ENCODE measurements at places on chromosomes 6 and 20.
A peak's percentile ranks its signal among the peaks of the same experiment; 100 is the strongest.

DNA sequence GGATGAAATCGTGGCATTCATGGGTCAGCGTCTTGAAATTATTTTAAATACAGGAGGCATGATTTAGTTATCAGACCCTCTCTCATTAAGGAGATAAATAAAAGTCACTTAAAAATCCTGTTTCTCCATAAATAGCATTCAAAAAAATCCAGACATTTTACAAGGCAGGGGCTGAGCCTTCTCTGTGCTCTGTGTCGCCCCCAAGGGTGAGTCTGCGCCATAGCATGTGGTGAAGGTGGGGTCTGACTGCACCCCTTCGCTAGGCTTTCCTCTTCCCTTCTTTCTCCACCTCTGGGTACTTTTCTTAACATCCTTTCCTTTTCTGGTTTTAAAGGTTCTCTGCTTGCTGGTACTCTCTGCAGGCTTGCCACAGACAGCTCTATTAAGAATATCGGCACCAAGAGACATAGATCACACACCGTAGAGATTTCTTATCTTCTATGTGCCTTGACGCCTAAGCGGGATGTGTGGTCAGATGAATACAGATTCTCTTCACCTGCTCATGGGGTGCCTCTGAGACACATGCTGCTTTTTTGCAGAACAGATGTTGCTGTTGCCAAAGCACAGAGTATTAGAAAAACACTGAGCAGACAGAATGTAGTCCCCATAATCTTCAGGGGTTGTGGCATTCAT, 20.1 kb upstream of the FAM209A start:
- no peak for DNase-seq

GRCh38 chr20:40339661-40340449, 349.2 kb downstream of the MAFB start:
- no peak for DNase-seq

DNA sequence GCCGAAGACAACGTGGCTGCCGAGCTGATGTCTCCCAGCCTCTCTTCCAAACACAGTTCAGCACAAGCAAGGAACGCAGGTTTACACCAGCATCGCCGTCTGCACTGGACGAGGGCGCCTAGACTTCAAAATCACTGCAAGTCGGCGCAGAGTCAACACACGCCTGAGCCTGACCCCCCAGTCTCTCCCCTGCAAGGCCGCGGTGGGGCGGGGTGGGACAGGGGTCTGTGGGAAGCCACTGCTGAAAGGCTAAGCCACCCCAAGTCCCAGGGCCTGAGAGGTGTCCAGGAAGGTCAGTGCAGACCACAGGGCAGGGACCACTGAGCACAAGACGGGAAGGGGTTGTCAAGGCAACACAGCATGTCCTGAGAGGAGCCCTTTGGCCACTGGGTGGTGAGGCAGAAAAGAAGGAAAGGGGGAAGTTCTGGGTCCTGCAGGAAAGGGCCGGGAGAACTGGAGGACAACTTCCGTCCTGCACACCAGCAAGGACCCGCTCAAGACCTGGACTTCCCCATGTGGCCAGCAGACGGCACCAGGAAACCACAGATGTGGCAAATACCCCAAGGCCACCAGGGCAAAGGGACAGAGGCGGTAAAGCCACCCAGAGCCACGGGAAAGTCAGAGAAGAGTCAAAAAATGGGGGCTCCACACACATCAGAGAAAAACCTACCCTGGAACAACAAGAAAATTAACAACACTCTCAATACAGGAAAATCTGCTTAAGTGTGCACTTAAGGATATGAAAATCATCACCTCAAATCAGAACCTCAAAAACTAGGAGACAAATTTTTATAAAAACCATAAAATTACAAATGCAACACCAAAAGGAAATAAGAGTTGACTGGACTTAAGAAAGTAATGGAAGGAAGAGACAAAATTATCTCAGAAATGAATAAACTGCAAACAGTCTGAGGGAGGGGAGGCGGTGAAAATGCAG, 84.8 kb downstream of the TAF4 start:
- peak; percentile 25 for DNase-seq

DNA sequence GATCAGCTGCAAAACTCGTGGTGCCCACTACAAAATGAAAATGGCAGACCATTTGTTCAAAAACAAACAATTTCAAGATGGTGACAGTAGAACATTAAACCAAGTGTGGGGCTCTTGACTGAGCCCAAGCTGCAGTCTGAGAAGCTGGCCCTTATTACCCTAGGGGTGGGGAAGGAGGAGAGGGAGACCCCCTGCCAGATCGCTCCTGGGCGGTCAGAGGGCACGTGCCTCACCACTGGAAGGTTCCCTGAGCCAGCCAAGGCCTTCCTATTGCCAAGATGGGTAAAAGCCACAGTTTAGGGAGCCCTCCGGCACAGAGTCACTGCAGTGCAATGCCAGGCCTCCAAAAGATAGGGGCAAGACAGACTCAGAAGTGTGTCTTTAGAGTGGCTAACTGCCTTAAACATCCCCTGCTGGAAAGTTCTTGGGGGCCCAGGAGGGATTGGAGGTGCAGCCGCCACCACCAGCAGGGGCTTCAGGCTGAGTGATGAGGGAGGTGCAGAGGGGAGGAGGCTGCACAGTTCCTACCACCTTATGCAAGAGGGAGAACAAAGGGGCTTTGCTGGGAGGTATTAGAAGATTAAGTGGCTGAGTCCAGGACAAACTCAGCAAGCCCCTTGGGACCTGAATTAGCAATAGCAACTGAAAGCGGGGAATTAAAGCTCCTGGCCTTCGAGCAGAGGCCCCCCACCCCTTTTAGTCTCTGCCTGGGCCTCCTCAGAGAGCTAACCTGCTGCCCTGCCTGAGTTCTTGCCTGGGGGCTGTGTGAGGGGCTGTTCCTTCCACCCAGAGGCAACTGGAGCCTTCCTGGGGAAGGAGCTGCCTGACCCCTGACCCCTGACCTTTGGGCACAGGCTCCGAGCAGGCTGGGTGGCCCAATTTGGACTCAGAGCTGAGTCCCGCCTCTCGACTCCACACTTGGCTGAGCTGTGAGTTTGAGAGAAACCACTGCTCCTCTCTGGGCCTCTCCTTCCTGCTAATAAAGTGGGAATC, 88.4 kb downstream of the VEGFA start:
- DNase-seq, result no peak

DNA sequence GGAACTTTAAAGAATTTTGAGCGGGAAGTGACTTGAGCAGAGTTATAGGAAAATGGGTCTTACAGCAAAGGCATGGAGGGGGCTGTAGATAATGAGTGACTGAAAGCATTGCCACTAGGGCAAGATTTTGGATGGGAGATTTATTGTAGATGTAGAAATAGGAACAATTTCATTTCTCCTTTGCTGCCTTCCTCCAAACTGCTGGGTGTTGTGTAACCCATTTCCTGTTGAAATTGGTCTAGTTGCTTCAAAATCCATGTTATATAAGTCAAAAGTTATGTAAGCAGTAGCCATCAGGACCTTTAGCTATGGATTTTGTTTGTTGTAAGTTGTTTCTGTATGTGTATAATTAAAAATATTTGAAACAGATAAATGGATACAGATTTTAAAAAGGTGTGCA, 11.1 kb downstream of the YWHAB start:
- DNase-seq, result no peak

DNA sequence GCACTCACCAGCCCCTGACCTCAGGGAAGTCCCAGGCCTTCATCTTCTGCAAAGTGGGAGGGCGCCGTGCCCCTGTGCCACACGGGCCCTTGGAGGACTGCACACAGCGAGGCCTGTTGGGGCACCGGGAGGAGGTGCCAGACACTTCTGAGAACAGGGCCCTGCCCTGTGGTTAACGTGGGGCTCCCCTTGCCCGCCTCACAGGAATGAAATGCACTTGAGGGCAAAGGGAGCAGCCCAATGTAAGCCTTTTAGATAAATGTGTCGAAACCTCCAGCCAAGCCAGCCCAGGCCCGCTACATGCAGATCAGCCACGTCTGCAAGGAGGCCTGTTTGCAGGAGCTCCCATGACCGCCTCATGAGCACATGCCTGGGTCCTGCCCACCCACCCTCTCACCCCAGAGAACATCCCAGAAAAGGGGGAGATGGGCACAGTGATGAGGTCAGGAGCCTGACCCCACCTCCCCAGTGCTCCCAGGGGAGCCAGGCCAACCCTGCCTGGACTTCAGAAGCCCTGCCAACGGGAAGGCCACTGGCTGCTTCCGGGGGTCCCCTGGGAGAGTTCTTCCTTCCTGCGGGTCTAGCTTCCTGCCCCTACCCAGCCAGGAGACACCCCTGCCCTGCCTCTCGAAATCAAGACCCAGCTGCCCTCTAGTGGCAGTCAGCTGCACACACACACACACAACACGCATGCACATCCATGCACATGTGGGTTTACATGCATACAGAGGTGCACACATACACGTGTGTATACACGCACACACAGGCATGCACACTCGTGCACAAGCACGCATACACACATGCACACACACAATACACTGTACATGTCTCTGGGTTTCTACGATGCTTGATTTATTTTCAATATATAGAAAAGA, 178.7 kb downstream of the TAF4 start:
- peak; percentile 30 for DNase-seq

DNA sequence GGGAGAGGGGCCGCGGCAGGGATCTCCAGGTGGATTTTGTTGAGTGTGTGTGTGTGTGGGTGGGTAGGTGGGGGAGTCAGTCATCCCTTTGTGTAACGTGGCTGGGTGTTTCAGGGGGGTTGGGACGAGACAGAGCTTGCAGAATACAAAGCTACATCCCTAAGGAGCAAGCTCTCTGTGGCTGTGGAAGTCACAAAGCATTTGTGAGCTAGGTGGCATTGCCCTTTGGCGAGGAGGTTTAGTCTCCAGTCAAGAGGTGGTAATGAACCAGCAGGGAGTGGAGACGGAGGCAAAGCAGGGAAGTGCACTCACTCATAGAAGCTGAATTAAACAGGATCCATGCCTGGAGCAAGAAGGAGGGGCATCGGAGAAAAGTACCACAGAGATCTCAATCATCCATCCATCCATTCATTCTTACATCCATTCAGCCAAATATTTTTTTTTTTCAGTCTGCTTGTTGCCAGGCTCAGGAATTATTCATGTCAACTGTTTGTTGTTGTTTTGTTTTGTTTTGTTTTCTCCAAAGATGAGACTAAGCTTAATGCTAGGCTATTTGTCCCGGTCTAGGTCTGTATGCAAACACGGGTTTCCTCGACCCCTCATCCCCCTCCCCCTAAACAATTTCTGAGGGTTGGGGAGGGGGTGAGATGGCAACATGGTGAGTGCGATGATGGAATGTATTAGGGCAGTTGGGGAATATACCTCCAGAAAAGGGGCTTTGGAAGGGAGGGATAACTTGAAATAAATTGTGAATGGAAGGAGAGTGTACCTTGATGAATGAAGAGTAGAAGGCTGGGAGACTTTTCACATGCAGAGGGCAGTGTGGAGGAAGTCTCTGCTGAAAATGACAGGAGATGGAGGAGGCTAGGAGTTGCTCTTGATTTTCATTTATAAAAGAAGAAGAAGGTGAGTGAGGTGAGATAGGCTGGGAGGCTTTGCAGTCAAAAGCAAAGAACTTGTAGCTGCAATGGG, 1.0 kb downstream of the HCRTR2 start:
- no peak for DNase-seq

DNA sequence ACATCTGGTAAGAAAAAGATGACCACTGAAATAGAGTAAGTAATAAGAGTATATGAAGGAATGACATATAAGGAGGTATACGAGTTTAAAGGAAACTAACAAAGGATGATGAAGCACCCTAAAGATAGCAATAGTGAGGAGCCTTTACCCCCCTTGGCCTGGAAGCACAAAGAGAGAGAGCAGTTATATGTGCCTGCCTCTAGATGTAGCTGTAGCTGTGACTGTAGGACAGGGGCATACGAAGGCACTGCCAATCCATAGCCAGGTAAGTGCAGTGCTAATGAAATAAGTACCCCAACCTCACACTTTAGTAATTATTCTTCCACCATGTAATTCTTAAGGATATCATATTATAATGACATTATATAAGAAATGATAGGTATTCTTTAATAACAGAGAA, 90.1 kb upstream of the FKBP1C start:
- DNase-seq, result no peak

GRCh38 chr20:38231531-38232121, 28.9 kb downstream of the KIAA1755 start:
- DNase-seq, result no peak

DNA sequence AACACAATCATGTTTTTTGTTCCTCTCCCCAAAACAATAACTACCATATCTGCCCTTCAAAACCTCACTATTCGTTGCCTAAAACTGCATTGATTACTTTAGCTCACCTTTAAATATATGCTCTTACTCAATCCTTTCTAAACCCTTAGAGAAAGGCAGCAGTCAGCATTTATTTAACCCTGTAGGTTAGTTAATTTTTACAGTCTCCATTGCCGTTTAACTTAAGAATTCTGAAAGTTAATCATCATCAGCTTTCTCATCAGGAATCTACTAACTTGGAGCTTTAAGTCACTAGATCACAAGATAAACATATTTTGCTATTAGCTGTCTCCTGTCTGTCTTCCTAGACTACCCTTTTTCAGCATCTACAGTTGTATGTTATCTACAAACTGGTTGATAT, 991.9 kb downstream of the EPHA7 start:
- no peak for DNase-seq

DNA sequence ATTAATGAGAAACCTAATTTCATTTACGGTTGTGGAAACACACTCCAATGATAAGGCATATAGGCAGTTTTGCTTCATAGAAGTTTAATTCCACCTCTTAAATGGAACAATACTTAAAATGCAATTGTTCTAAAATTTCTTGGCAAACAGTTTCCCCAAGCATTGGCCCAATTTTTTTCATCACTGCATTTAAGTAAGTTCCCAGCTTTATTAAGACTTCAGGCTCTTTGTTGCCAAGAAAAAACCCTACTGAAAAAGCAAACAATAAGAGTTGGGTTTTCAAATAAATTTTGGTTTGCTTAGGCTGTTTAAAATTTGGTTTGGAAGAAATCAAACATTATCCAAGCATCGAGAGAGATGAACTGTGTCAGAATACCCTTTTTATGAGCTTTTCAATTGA, 690.9 kb upstream of the NRSN1 start:
- no peak for DNase-seq

- DNase-seq, result no peak
Measured at GRCh38 chr6:163489584-163489983, 75.1 kb downstream of the QKI start.

- DNase-seq, result no peak
Measured at GRCh38 chr6:252775-253535, 39.3 kb upstream of the DUSP22 start.

DNA sequence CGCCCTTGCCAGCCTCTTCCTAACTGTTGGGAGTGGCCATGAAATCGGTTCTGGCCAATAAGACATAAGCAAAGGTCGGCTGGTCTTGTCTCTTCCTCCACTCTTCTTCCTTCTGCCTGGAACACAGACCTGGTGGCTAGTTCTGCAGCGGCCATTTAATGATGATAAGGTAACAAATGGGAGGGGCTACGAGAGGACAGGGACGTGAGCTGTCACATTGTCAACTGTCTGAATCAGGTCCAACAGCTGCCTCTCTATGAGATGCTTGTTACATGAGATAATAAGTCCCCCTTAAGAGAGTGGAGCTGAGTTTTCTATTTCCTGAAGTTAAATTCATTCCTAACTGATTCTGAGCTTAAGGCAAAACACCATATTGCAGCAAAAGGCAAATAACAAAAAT, 12.5 kb upstream of the TMEM242 start:
- no peak for DNase-seq

DNA sequence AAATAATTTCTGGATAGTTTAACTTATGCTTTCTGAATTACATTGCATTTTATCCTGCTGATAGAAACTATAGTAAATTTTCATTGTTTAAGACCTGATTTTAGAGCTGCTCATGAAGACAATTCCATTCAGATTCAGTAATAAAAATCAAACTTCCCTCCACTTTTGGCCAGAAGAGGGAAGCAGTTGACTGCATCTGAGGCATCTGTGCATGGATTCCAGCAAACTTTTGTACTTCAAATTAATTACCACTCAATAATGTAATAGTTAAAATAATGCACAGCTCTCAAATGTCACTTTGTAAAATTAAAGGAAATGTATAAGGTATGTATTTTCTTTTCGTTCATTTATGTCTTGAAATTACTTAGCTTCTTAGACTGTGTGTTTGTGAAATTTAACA, 64.2 kb upstream of the SLC35B3 start:
- DNase-seq, result no peak

Data from H54 (cell line).